ENCODE measurements at places on chromosomes 2 and 18. TPM values are rescaled to one million over a fixed set of nuclear protein-coding genes. Genes with fewer than 3 reads are reported as not detected.

- no peaks in the 10 kb centered on the region for H3K36me3 ChIP-seq
- H3K4me1 ChIP-seq: peaks cover 6% of the 10 kb centered on the region
- H3K4me3 ChIP-seq: no peak overlapping the region
These were observed 208.0 kb downstream of the TWIST2 start for GRCh38 chr2:239055756-239056493.

- no peaks in the 10 kb centered on the region for H3K4me1 ChIP-seq
- H3K27ac ChIP-seq: no peak overlapping the region
- H3K27me3 ChIP-seq: no peaks in the 10 kb centered on the region
These were observed 85.5 kb upstream of the TMEM247 start for GRCh38 chr2:46393865-46394264.

- H3K4me1 ChIP-seq: peaks cover 20% of the 10 kb centered on the region
- no peaks in the 10 kb centered on the region for H3K27me3 ChIP-seq
- peak overlapping the region; percentile 33 for H3K4me3 ChIP-seq
These were observed 22.2 kb downstream of the METAP1D start for GRCh38 chr2:172021955-172022354.

DNA sequence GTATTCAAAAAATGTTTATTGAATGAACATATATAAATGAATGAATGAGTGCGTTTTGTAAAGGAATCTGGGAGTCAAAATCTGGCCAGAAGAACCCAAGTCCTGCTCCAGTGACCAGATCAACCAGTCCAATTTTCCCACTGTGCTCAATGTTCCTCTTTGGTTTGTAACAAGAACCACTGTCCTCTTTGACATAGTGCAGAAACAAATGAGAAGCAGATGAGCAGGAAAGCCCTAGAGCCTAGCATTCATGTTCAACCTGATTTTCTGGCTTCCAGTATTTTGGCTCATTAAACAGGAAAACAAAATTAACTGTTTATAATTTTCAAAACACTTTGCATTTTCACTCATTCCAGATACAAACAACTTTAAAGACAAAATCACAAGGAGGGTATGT, 23.2 kb downstream of the FAM124B start:
- H3K4me1 ChIP-seq: peaks cover 10% of the 10 kb centered on the region
- H3K27me3 ChIP-seq: no peaks in the 10 kb centered on the region
- H3K4me3 ChIP-seq: no peak overlapping the region
- H3K27ac ChIP-seq: no peak overlapping the region
- no peak for DNase-seq
- no peaks in the 10 kb centered on the region for H3K36me3 ChIP-seq

MEP1B gene
- not detected for total RNA-seq

All from PC-3 (cell line).